ENCODE measurements at places on chromosomes 1 and 21. TPM values are rescaled to one million over a fixed set of nuclear protein-coding genes. Genes with fewer than 3 reads are reported as not detected.

KCNJ15 gene
- total RNA-seq = not detected

XCL1 gene
- 242 TPM for total RNA-seq

TRIM63 gene
- not detected for total RNA-seq

PTGFR gene
- not detected for total RNA-seq

DNA sequence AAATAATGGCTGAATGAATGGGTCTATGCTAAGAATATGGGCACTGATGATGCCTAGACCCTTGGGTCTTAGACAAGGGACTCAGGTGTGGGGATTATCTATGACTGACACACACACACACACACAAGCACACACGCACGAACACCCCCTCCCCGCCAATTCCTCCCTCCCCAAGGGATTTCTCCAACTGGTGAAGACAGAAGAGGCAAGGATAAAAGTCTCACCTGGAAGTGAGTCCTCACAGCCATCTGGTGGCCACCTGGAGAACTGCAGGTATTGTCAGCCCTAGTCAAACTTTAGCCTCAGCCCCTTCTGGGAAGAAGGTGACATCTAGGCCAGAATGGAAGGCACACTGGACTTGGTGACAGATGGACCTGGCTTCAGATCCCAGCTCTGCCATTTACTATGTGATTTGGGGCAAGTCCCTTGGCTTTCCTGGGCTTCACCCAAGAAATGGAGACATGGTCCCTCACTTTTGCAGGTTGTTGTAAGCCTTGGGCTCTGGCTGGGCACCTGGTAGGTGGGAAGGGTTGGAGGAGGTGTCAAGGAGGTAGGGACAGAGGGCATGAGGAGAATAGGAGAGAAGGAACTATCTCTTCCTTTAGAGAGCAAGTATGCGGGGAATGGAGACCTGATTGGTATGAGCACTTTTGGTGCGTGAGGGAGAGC, 4.0 kb upstream of the GPR3 start:
- H3K4me1 ChIP-seq = peaks cover 8% of the 10 kb centered on the region
- DNase-seq = peak; percentile 62
- H3K36me3 ChIP-seq = no peaks in the 10 kb centered on the region

- no peaks in the 10 kb centered on the region for H3K4me1 ChIP-seq
- no peak overlapping the region for H3K27ac ChIP-seq
- no peaks in the 10 kb centered on the region for H3K36me3 ChIP-seq
Measured at GRCh38 chr21:32455548-32455947, 43.0 kb downstream of the EVA1C start.

- no peak overlapping the region for H3K4me3 ChIP-seq
- H3K36me3 ChIP-seq = no peaks in the 10 kb centered on the region
- H3K27ac ChIP-seq = no peak overlapping the region
- H3K27me3 ChIP-seq = no peaks in the 10 kb centered on the region
- no peak for DNase-seq
- no peaks in the 10 kb centered on the region for H3K4me1 ChIP-seq
Measured at GRCh38 chr21:28822486-28823335, 170.0 kb downstream of the LTN1 start.

DNA sequence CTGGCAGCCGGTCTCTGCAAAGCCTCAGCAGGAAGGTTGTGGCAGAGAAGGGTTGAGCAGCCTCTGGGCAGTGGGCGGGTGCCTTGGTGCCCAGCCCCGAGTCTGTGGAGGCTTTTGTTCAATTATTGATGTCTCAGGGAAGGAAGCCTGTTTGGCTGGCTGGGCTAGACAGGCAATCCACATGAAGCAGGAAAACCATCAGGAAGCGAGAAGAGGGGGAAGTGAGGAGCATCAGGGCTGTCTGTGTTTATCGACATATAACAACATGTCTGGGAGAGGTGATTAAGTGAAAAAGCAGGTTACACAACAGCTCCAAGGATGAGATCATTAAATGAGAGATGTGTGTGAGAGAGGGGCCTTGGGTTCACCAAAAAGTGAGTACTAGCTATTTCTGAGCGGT, 105.4 kb downstream of the UBE2U start:
- H3K27me3 ChIP-seq = no peaks in the 10 kb centered on the region
- DNase-seq = no peak
- no peaks in the 10 kb centered on the region for H3K4me1 ChIP-seq
- no peaks in the 10 kb centered on the region for H3K36me3 ChIP-seq

DNA sequence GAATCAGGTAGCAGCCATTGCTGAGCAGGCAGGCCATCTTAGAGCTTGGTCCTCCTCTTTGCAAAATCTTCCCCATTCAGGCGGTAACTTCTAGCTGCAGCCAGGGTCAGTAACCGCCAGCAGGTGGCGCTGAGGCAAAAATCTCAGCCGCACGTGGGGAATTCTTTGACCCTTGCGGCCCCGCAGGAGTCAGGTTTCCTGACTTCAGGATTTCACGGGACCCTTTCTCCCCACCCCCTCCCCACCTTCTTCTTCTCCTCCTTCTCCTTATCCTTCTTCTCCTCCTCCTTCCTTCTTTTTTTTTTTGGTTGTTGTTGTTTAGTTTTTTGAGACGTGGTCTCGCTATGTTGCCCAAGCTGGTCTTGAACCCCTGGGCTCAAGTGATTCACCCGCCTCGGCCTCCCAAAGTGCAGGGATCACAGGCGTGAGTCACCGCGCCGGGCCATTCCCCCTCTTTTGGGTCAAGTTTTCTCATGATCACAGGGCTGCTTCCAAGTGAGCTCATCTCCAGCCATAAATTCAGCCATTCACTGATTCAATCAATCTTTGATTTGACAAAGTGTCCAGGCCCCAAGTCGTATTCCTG, 33.4 kb upstream of the TENT5B start:
- H3K36me3 ChIP-seq = no peaks in the 10 kb centered on the region
- H3K4me1 ChIP-seq = peaks cover 13% of the 10 kb centered on the region
- H3K4me3 ChIP-seq = no peak overlapping the region
- DNase-seq = peak; percentile 44

- H3K4me1 ChIP-seq = peaks cover 26% of the 10 kb centered on the region
- H3K27ac ChIP-seq = no peak overlapping the region
- H3K4me3 ChIP-seq = no peak overlapping the region
Measured at GRCh38 chr1:116572771-116573430, 2.1 kb upstream of the CD58 start.

- peaks cover 4% of the 10 kb centered on the region for H3K36me3 ChIP-seq
- DNase-seq = no peak
- peak overlapping the region; percentile 80 for H3K4me3 ChIP-seq
- peaks cover 54% of the 10 kb centered on the region for H3K4me1 ChIP-seq
Measured at GRCh38 chr1:110339407-110340206, 430 bp downstream of the RBM15 start.

DNA sequence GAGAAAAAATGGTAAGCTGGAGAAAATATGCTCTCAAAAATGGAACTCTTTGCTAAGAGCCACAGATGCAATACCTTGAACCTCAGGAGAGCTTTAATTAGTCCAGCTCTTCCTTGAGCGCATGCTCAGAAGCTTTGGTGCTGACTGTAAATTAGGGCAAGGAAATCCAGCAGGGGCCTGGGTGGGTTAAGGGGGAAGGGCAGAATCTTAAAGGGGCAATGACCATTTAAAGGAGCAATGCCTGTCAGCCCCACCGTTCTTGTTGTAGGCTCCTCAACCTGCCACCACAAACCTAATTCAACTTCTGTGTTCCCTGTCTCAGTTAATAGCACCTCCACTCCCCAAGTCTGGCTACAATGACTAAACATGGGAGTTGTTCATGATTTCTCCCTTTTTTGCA, 6.8 kb upstream of the SLC22A15 start:
- no peak overlapping the region for H3K4me3 ChIP-seq
- DNase-seq = no peak
- H3K27ac ChIP-seq = no peak overlapping the region
- no peaks in the 10 kb centered on the region for H3K4me1 ChIP-seq
- H3K36me3 ChIP-seq = no peaks in the 10 kb centered on the region
- H3K27me3 ChIP-seq = no peaks in the 10 kb centered on the region

DNA sequence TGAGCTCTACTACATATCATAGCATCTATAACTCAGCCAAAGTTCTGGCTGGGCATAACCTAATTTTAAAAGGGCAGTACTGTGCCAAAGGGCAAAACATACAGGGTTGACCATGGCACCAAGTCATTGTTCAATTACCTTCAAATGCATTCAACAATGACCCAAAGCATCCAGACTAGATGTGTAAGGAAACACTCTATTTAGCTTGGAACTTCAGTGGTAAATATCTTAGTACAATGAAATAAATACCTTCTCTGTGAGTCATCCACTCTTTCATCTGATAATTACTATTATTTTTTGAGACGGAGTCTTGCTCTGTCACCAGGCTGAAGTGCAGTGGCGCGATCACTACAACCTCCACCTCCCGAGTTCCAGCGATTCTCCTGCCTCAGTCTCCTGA, 70.0 kb downstream of the NVL start:
- no peak for DNase-seq
- H3K27me3 ChIP-seq = no peaks in the 10 kb centered on the region
- H3K36me3 ChIP-seq = no peaks in the 10 kb centered on the region
- no peak overlapping the region for H3K4me3 ChIP-seq
- H3K27ac ChIP-seq = no peak overlapping the region

DNA sequence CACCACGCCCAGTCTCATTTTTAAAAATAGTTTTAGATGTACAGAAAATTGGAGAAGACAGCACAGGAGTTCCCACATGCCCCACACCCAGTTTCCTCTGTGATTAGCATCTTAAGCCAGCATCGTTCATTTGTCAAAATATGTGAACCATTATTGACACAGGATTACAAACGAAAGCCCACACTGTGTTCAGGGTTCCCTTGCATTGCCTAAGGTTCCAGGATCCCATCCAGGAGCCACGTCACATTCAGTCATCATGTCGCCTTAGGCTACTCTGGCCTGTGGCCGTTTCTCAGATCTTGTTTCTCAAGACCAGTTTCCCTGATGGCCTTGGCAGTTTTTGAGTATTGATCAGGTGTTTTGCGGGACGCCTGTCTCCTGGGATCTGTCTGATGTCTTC, 34.7 kb upstream of the TNFRSF1B start:
- no peak overlapping the region for H3K27ac ChIP-seq
- no peak for DNase-seq
- H3K27me3 ChIP-seq = no peaks in the 10 kb centered on the region
- no peaks in the 10 kb centered on the region for H3K36me3 ChIP-seq

DNA sequence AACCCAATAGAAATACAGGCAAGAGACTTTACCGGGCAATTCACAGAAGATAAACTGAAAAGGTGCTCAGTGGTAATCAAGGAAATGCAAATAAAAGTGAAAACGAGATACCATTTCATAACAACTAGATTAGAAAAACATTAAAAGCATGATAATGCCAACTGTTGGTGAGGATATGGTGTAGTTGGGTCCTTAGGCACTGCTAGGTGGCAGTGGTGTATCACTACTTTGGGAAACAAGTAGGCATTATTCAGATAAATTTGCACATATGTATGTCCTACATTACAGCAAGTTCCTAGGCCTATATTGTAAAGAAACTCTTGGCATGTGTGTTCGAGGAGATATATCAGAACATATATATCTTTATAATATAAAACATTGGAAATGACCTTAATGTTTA, 31.0 kb downstream of the AZIN2 start:
- H3K36me3 ChIP-seq = no peaks in the 10 kb centered on the region
- DNase-seq = no peak
- H3K27ac ChIP-seq = no peak overlapping the region
- H3K27me3 ChIP-seq = no peaks in the 10 kb centered on the region

GRCh38 chr1:6962478-6962995, 177.3 kb downstream of the CAMTA1 start:
- no peak overlapping the region for H3K27ac ChIP-seq
- H3K4me3 ChIP-seq = no peak overlapping the region

- H3K27me3 ChIP-seq = no peaks in the 10 kb centered on the region
- H3K27ac ChIP-seq = no peak overlapping the region
- peaks cover 14% of the 10 kb centered on the region for H3K4me1 ChIP-seq
- no peak overlapping the region for H3K4me3 ChIP-seq
Measured at GRCh38 chr1:116404699-116405098, 31.7 kb downstream of the ATP1A1 start.

- DNase-seq = no peak
- no peaks in the 10 kb centered on the region for H3K27me3 ChIP-seq
Measured at GRCh38 chr1:172185996-172186395, 234.5 kb upstream of the C1orf105 start.

GRCh38 chr1:215166886-215167285, 84.3 kb downstream of the KCNK2 start:
- H3K4me1 ChIP-seq = no peaks in the 10 kb centered on the region
- no peak for DNase-seq
- H3K36me3 ChIP-seq = no peaks in the 10 kb centered on the region
- no peak overlapping the region for H3K4me3 ChIP-seq

DNA sequence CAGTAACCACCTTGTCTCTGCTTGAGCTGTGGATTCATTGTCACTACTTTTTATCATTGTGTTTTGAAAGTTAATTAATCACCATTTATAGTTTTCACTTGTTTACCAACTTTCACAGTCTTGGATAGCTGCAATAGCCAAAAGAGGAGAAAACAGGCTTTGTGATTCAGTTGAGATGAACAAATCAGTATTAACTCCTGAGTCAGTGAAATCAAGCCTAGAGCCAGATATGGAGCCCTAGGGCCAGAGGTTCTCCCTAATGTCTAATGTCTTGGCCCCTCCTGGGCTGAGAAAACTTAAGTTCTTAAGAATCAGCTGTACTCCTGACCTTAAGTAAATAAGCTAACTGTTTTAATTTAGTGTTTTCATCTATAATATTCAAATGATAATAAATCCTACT, 228.8 kb downstream of the DNM3 start:
- no peaks in the 10 kb centered on the region for H3K4me1 ChIP-seq
- H3K36me3 ChIP-seq = no peaks in the 10 kb centered on the region

DNA sequence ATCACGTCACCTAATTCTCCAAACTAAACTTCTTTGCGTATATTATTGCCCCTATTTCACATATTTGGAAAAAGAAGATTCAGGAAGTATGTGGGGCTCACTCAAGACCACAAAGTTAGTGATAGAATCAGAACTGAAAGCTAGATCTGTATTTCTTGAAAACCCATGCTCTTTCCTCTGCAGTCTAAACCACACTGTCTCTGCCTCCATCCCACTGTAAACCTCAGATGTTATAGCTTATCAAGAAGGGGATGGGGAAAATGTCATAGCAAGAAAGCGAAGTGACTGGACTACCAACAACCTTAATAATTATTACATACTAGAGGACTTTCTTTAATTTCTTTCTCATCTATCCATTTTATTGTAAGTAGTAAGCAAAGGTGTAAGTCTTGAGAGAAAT, 257.7 kb upstream of the SGIP1 start:
- H3K4me1 ChIP-seq = peaks cover 68% of the 10 kb centered on the region
- H3K27me3 ChIP-seq = no peaks in the 10 kb centered on the region
- H3K27ac ChIP-seq = no peak overlapping the region

GRCh38 chr1:92623187-92623778, 136.6 kb upstream of the GFI1 start:
- H3K4me1 ChIP-seq = no peaks in the 10 kb centered on the region
- no peak overlapping the region for H3K27ac ChIP-seq
- H3K27me3 ChIP-seq = no peaks in the 10 kb centered on the region
- no peak overlapping the region for H3K4me3 ChIP-seq
- H3K36me3 ChIP-seq = no peaks in the 10 kb centered on the region
- peak; percentile 32 for DNase-seq

- H3K27ac ChIP-seq = no peak overlapping the region
- H3K4me3 ChIP-seq = no peak overlapping the region
- H3K4me1 ChIP-seq = no peaks in the 10 kb centered on the region
- H3K36me3 ChIP-seq = no peaks in the 10 kb centered on the region
- no peak for DNase-seq
- H3K27me3 ChIP-seq = no peaks in the 10 kb centered on the region
Measured at GRCh38 chr1:216528816-216529215, 105.6 kb upstream of the USH2A start.
